ENCODE measurements at places on chromosomes 4 and X.
A peak's percentile ranks its signal among the peaks of the same experiment; 100 is the strongest.

GRCh38 chr4:2598511-2599303 is 62.3 kb downstream of the FAM193A start:
- DNase-seq, result peak; percentile 54

GRCh38 chr4:128309585-128309984 is 22.0 kb upstream of the PGRMC2 start:
- DNase-seq, result no peak

- DNase-seq, result no peak
Observed at GRCh38 chrX:19152762-19153161, 30.5 kb upstream of the ADGRG2 start.

- DNase-seq, result no peak
Observed at GRCh38 chr4:28675582-28675981, 1814.9 kb downstream of the STIM2 start.

DNA sequence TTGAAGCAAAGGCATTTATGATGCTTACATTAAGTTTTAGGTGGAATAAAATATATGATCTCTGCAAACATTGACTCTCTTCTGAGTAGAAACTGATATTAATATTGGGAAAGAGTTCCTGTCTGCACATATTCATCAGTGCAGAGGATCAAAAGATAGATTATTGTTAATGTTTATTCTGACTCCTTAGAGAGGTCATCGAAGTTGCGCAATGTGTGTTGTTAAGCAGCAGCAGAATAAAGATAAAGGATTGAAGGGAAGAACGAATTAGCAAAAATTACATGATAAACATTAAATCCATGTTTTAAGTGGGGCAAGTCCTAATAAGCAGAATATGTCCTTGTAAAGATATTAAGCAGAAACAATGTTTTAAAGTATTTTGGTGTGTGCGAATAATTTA is 72.6 kb upstream of the MBNL3 start:
- DNase-seq, result peak; percentile 0
